ENCODE measurements at places on chromosomes 5 and 9. TPM values are rescaled to one million over a fixed set of nuclear protein-coding genes. Genes with fewer than 3 reads are reported as not detected.

- DNase-seq = no peak
Observed at GRCh38 chr5:143769026-143769786, 42.8 kb upstream of the HMHB1 start.

GRCh38 chr9:110143950-110144545 is 63.9 kb downstream of the C9orf152 start:
- no peak for DNase-seq

DNA sequence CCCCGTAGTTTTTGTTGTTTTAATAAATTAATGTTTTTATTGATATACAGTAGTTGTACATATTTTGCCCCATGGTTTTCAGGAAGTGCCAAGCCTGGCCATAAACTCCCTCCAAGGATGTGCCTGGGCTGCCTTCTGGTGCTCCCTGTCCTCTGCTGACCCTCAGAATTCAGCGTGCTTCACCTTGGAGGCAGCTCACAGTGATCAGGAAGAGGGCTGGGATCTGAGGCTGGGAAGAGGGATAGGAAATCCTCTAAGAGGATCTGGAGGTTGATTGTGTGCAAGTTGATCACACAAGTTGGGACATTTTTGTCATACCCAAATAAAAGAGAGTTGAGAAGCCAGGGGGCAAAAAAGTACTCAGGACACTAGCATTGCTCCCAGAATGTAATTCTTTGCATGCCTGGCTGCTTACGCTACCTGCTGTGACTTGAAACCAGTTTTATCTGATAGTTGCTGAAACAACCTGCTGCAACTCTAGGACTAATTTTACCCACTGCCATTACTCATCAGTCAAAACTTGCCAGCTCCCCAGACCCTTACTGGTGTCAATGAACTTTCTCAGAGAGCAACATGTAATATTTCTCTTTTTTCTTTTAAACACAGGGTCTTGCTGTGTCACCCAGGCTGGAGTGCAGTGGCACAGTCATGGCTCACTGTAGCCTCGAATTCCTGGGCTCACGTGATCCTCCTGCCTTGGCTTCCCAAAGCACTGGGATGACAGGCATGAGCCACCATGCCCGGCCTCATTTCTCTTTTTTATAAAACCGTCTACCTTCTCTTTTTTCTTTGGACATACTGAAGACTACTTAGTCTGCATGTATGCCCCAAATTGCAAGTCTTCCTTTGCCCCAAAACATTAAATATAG is 29.0 kb downstream of the PDE6A start:
- no peak for DNase-seq

DNA sequence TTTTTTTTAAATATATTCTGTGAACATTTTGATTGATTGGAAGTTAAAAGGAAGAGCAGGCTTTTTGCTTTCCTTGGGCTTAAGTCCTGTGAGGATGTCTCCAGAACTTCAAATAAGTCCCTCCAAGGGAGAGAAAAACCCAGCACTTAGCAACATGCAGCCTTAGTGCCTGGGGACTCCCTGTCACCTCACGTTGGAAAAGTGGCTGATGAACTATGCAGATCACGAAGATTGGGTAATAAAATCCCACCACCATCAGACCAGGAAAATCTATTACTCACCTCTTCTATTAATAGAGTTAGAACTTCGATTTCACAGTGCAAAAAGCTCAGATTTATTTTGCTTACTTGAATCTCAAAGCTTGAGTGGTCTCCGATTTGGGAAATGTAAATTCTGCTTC is 507.0 kb downstream of the MAT2B start:
- DNase-seq = no peak

- DNase-seq = peak; percentile 59
Observed at GRCh38 chr9:115118879-115119218, 892 bp upstream of the TNC start.

- no peak for DNase-seq
Observed at GRCh38 chr9:136675477-136676296, 11.6 kb downstream of the AGPAT2 start.

DNA sequence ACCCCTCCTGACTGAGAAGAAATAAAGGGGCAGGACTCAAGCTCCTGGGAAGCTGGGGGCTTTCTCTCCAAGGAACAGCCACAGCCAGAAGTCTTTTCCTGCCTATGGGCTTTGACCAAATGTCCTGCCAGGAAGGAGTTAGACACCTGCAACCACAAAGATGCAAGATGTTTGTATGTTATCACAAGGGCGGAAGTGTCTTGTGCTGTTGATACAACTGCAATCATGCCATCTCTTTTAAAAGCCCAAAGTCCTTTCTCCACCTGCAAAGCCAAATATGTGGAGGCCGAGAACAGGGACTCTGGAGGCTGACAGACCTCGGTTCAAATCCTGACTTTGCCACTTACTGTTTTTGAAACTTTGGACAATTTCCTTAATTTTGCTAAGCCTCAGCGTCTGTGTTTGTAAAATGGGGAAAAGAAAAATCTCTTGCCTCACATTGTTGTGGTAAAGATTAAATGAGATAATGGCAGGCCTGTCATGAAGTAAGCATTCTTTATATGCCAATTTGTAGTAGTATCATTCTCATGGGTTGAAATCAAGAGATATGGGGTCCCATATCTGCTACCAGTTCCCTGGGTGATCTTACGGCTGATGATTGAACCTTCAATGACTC is 17.0 kb downstream of the HRH2 start:
- DNase-seq = no peak

GRCh38 chr9:33223696-33224095 is 16.3 kb upstream of the SPINK4 start:
- DNase-seq = no peak

- DNase-seq = no peak
Observed at GRCh38 chr9:14412775-14413174, 98.8 kb upstream of the NFIB start.

- no peak for DNase-seq
Observed at GRCh38 chr5:103120607-103121200, 603 bp downstream of the PPIP5K2 start.

GRCh38 chr5:26259081-26259480 is 779.3 kb downstream of the CDH9 start:
- no peak for DNase-seq

- no peak for DNase-seq
Observed at GRCh38 chr9:110842169-110842568, 173.6 kb downstream of the MUSK start.

GRCh38 chr5:119400245-119400644 is 44.4 kb downstream of the TNFAIP8 start:
- no peak for DNase-seq

- no peak for DNase-seq
Observed at GRCh38 chr5:83255268-83255667, 177.9 kb downstream of the XRCC4 start.

- no peak for DNase-seq
Observed at GRCh38 chr5:82656341-82656761, 378.2 kb upstream of the RPS23 start.

DNA sequence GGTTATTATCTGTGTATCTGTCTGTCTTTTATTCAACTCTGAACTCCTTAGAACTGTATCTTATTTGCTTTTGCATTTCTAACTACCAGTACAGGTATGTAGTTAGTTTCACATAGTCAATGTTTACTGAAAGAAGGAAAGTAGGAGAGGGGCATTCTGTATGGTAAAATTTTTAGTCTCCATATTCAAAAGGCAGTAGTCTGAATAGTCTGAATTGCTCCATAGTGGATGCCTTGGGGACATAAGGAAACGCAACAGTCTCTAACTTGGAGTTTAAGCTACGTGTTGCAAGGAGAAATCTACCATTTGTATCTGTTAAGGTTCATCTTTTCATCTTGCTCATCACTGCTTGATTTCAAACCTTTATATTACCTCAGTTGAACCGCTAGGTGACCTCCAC is 26.2 kb downstream of the RASGRF2 start:
- no peak for DNase-seq

GRCh38 chr5:82815871-82816270 is 261.3 kb downstream of the TMEM167A start:
- no peak for DNase-seq

GRCh38 chr5:32520356-32520755 is 65.0 kb upstream of the SUB1 start:
- no peak for DNase-seq

DNA sequence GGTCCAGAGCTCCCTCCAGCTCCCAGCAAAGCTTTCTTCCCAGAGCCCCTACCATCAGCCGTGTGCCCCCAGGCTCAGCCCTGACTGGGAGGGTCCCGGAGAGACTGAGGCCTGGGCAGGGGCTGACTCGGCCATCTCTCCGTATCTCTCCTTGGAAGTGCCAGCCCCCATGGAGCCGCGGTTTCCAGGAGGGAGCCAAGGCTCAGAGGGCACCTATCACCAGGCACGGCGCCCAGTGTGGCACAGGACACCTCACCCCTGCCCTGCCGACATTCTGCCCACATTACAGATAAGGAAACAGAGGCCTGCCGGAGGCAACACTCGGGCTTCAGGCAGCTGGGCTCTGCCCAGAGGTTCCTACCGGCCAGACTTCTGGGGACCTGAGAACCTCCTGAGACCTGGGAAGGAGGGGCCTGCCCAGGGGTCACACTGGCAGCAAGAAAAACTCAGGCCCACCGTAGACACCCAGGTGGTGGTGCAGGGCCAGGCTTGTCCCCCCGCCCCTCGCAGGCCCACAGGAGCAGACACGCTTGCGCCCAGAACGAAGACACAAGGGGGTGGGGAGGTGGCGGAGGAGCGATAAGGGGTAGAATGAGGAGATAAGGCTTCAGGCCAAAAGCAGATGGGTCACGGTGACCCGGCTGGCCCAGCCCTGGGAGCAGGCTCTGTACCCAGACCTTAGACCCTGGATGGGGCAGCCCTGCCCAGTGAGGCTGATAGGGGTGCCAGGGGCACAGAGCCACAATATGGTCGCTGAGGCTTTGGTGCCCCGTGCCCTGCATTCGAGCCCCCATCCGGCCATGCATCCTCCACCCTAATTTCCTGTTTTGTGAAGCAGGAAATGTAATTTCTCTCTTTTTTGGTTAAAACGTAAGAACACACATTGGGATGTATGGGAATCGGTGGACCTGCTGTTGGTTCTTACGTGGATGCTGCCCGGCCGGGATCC is 11.8 kb downstream of the NR5A1 start:
- DNase-seq = no peak

GRCh38 chr5:153511622-153512021 is 21.2 kb downstream of the GRIA1 start:
- DNase-seq = no peak

GRCh38 chr5:39772307-39772706 is 347.5 kb upstream of the DAB2 start:
- DNase-seq = no peak

GRCh38 chr5:98793223-98793622 is 19.8 kb downstream of the RGMB start:
- DNase-seq = no peak

DNA sequence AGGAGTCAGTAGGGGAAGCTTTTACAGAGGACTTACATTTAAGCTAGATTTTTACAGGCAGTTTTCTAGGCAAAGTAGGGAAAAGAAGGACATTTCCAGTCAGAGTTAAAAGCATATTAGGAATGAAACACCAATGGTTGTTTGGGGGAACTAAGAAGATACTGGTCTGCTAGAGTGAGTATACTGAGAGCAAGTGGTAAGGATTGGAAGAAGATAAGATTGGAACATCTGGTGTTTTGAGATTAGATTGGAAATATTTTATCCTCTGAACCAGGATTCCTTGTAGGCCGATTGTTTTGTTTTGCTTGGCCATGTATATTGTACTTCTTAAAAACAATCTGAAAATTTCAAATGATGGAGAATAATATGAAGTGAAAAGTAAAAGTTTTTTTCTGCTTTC is 7.7 kb downstream of the FBXO38 start:
- DNase-seq = no peak

DNA sequence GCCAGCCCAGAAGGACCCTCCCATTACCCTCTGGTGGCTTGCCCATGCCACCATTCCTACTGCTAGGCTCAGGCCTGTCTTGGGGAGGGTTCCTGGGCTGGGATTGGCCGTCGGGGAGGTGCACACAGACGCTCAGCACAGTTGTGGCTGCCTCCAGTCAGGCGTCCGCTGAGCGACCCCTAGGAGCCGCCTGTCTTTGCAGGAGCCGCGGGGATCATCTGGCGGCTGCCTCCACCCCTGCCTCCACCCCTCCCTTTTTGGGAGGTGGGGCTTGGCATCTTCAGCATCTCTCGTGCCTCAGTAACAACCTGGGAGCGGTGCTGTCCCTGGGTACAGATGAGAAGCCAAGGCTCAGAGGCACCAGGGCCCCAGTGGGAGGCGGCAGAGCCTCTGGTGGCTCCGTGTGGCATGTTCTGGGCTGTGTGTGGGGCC is 39.6 kb downstream of the RXRA start:
- DNase-seq = no peak

DNA sequence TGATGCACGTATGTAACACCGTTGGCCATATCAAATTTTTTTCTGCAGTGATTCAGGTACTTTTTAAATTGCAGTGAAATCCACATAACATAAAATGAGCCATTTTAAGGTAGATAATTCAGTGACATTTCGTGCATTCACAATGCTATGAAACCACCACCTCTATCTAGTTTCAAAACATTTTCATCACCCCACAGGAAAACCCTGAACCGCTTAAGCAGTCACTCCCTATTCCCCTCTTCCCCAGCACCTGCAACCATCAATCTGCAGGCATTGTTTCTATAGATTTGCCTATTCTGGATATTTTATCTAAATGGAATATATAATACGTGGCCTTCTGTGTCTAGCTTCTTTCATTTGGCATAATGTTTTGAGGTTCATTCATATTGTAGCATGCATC is 79.2 kb downstream of the BOD1 start:
- DNase-seq = no peak

GRCh38 chr5:177022386-177023302 is at the start of gene ZNF346:
Gene ZNF346 (plus strand): TSS chr5:177022696. CDS start chr5:177022739, 43 bp downstream.
- peak; percentile 93 for DNase-seq

DNA sequence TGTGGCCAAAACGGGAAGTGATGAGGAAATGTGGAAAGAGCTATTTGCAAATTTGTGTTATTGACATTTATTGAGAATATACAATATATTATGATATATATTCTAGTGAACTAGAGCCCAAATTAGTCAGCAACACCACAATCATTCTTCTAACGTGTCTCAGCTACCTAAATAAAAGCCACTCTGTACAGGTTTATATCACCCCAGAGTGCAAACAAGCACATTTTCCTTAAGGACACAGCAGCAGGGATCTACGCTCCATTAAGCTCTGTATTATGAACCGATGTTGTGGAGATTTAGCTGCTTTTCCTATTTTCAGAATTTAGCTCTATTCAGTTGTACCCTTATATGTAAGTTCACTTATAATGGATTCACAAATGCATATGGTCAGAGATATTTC is 77.9 kb downstream of the CDH18 start:
- no peak for DNase-seq

GRCh38 chr5:72550595-72550994 is 43.4 kb upstream of the ZNF366 start:
- DNase-seq = no peak

Gene MYOT
- 3.7 TPM for total RNA-seq

Gene LURAP1L
- 25.2 TPM for total RNA-seq

Gene BHMT2
- total RNA-seq = 11.0 TPM

Gene IL4
- not detected for total RNA-seq

Data from mucosa of gallbladder (tissue), 1 donor.